ENCODE measurements at places on chromosomes 7 and 10. TPM values are rescaled to one million over a fixed set of nuclear protein-coding genes. Genes with fewer than 3 reads are reported as not detected.
A peak's percentile ranks its signal among the peaks of the same experiment; 100 is the strongest.

- DNase-seq: no peak
Observed at GRCh38 chr7:48971173-48971572, 46.8 kb downstream of the CDC14C start.

- DNase-seq: no peak
Observed at GRCh38 chr10:95562341-95562965, 1.3 kb upstream of the SORBS1 start.

The ECHDC3 gene
- total RNA-seq: 7.9 TPM

DNA sequence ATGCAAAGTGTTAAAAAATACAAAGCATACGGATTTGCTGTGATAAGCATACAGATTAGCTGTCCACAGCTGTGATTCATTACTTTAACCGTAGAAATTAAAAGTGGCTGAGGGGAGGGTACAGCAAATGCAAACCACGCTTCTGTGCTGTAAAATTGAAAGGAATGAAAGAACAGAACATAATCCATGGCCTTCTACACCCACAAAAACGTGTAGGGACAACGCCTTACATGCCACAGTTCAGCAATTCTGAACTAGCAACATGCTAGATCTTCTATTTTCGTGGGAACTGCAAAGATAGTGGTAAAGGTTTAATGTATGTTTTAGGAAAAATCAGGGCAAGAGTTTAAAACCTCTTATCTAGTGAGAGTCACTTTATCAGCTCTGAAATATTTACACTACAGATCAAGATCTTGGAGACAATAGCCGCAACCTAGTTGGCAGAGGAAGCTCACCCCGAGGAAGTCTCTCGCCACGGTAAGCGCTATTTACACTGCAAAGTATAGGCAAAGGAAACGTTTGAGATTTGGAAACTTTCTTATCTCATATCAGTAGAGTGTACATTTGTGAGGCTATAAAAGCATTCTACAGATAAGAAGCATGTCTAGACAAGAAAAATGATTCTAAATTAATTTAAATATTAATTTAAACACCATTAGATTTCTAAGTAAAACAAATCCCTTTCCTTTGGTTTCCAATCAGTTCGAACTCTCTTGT lies 193.6 kb downstream of the MLLT10 start:
- DNase-seq: no peak

DNA sequence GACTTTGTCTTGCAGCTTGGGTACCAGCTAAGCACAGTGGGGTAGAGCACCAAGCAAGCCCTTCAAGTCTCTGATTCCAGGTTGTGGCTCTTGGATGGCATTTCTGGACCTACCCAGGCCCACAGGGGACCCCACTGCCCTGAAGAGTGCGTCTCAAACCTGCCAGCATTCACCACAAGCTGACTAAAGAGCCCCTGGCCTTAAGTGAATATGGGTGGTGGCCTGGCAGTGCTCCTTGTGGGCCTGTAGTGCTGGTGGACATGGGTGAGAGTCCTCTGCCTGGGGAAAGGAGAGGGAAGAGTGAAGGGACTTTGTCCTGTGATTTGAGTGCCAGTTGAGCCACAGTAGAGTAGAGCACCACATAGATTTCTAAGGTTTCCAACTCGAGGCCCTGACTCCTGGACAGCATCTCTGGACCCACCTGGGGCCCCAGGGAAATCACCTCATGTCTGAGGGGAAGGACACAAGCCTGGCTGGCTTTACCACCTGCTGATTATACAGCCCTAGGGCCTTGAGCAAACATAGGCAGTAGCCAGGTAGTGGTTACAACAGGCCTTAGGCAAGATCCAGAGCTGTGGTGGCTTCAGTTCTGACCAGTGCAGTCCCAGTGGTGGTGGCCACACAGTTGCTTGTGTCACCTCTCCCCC lies 23.7 kb downstream of the GSDME start:
- DNase-seq: no peak

DNA sequence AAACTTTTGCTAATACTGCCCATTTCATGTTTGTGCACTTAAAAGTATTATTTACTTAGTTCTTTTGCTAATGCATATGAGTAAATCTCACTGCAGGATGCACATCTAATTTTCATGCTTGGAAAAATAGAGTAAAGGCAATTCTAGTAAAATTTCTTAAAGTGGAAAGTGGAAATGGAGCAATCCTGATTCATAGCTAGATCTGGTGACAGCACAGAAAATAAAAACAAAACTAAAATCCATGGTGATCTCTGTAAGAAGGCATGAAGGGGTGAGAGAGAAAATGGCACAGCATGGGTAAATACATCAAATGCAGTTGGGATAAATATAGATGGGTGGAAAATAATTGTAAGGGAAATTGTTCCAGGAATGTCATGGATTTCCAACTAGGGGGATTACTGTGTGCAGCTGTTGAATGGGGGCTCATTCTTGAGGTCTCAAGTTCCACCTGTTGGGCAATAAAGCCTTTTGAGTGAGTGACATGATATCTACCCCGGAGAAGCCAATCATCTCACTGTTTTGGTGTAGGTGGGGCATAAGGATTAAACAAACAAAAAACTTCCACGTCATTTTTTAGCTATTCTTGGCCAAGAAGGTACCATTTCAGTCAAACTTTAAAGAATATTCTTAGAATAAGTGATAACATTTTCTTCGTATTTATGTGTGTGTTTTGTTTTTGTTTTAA lies 1.7 kb upstream of the MCU start:
- no peak for DNase-seq

- peak; percentile 69 for DNase-seq
Observed at GRCh38 chr7:37208528-37208927, 240.1 kb downstream of the ELMO1 start.

GRCh38 chr7:4745265-4745919 lies 30.0 kb upstream of the AP5Z1 start:
- no peak for DNase-seq

DNA sequence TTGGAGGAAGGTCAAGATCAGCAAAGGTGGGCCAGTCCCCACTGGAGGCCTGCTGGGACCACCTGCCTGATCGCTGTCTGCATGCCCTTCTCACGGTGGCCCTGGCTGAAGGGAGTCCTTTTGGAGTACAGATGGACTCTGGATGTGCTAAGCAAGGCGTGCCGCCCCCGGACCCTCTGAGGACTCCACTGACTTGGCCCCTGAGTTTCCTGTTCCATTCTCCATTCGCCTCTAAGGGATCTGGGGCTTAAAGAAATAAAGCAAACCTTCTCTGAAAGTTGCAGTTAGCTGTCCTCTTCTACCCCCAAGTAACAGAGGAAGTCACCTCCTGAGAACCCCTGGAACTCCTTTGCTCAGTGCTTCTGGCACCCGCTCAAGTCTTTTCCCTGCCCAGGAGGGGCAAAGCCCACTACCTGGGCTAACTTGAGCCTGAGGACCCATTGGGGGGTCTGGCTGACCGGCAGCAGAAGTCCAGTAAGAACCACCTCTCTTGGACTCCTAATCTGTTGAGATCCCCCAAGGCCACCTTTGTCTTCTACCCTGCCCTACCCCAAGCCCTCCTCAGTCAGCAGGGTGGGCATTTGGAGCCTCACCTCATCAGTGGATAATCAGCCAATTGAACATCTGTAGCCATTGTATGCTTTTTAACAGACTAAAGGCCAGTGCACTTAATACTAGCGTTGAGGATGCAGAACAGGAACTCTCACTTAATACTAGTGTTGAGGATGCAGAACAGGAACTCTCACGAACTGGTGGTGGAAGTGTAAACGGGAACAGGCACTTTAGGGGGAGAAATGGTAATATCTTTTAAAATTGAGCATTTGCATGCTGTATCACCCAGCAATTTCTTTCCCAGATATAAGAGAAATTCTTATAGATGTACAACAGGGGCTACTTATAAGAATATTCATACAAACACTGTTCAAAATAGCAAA lies 2.2 kb downstream of the TBATA start:
- no peak for DNase-seq

DNA sequence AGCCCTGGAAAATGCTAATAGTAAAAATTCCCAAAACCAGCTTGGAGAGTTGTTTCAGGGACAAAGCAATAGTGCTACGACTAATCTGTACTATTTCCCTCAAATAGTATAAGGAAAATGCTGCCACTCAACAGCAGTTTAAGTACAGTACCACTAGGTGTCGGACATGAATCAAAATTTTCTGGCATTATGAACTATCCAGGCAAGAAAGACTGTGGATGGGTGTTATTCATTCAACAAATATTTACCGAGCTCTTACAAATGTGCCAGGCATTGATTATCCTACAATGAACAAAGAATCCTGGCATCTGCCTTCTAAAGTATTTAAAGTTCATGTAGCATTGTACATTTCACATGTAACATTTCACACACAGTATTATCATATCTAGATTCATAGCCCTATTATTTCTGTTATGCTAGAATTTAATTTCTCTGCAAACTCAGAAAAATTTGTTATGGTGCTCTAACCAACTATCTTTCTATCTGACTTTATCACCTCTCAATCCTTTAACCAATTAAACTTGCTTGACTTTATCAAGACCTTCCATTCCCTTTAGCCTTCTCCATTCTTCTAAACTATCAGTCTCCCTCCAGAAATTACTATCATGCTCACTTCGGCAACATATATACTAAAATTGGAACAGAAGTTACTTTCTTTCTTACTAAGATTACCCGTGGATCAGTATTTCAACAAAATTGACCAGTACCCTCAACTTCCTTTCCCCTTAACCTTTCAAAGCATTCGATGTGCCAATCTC lies 80.6 kb downstream of the ARHGAP21 start:
- DNase-seq: peak; percentile 39

The FKBP6 gene
- total RNA-seq: under 0.01 TPM

DNA sequence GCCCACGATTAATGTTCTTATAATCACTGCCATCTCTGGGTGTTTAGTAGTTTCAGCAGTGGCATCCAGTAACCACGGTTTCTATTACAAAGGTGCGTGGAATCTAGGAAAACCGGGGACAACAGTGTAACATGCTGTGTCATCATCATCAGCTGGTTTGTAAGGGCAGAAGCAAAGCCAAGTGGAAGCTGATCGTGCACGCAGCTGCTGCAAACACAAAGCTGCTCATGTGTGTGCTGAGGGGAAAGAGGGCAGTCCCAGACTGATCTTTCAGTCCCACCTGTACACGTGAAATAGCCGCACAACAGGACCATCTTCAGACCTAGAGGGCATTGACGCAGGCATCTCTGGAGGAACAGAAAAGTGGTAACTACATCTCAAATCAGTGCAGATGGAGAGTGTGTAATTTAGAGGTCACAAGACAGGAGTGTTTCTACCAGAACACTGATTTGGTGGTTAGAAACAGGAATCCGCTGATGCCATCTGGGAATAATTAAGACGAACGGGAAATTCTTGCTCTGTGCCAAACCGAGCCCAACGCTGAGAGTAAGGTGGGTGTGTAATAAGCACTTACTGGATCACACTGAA lies 13.4 kb downstream of the ANKRD16 start:
- DNase-seq: peak; percentile 70

- no peak for DNase-seq
Observed at GRCh38 chr7:55366461-55367070, 1.4 kb downstream of the LANCL2 start.

- no peak for DNase-seq
Observed at GRCh38 chr10:120803972-120804371, 47.2 kb upstream of the WDR11 start.

DNA sequence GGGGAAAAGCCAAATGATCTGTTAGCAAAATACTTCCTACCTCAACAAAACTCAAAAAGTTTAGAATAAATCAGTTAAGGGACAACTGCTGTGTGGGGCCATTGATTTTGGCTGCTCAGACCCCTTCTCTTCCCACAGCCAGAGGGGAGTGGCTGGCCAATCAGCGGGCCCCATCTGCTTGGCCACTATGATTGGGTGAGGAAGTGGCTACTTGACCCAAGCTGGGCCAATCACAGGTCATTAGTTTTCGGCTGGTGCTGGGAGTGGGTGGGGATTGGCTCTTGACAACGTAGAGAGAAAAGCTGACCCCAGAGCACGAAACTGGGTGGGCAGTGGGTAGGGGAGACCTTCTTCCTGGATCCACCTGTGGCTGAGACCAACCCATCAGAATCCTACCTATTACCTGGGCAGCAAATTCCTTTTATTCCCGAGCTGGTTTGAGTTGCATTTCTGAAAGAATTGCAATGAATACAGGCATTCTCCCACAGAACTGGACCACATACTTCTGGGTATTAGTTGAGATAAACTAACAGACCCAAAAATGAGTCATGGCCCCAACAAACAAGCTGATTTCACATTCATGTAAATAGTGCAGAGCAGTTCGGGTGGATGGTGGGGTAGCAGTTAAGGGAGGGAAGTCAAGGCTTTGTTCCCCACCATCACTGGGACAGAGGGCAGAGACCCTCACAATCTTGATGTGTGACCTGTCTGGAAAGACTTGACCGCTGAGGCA lies 35.6 kb upstream of the HMX3 start:
- peak; percentile 11 for DNase-seq

- DNase-seq: no peak
Observed at GRCh38 chr10:69760072-69760471, 41.6 kb upstream of the COL13A1 start.

GRCh38 chr10:19579761-19580545 lies 236.3 kb upstream of the PLXDC2 start:
- DNase-seq: no peak

DNA sequence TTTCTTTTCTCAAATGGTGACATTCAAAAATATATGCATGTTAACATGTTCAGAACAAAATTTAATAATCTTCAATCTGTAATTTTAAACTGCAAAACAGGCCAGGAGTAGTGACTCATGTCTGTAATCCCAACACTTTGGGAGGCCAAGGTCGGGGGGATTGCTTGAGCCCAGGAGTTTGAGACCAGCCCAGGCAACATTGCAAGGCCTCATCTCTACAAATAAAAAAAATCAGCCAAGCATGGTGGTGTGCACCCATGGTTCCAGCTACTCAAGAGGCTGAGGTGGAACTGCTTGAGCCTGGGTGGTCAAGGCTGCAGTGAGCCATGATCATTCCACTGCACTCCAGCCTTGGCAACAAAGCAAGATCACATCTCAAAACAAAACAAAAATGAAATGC lies 394.3 kb downstream of the PARD3 start:
- no peak for DNase-seq

The NAT16 gene
- total RNA-seq: not detected

- DNase-seq: peak; percentile 99
Observed at GRCh38 chr7:55133630-55134358, 115.0 kb downstream of the EGFR start.

The TMEM184A gene
- total RNA-seq: 1.7 TPM

DNA sequence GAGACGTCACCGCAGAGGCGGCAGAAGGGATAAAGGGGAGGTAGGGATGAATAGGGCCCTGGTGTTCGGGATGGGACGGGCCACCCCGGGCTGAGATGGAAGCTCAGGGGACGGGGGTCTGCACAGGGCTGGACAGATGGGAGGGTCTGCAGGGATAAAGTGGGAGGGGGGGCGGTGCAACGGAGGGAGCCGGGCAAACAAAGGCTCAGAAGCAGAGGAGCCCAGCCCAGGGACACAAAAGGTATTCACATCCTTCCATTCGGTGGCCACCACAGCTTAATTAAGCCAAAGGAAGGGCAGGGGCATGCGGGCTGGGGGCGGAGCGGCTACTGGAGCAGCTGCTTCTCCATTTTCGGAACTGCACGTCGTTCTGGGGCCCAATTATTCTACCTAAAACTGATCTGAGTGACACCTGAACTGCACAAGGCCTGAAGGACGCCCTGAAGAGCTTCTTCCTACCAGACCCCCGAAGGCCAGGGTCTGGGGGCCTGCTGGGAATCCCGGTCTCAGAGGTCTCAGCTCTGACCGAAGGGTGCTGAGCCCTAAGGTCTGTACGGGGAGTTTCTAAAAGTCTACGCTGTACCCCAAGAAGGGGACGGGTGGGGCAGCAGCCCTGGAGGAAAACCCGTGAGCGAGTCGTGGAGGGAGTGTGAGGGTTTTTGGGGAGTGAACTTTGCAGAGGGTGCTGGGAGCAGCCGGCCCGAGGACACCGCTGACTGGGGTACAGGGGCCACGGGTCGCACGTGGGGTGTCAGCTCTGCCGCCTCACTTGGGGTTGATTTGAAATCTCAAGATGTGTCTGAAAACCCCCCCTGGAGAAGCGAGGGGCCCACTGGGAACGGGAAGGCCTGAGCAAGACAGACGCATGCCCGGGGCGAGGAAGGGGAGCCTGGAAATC lies 334.8 kb downstream of the DNAJB6 start:
- no peak for DNase-seq
